ENCODE measurements at places on chromosomes 5 and 9.

- no peak for DNase-seq
These were observed 72.8 kb downstream of the NUP214 start for GRCh38 chr9:131198041-131198715.

DNA sequence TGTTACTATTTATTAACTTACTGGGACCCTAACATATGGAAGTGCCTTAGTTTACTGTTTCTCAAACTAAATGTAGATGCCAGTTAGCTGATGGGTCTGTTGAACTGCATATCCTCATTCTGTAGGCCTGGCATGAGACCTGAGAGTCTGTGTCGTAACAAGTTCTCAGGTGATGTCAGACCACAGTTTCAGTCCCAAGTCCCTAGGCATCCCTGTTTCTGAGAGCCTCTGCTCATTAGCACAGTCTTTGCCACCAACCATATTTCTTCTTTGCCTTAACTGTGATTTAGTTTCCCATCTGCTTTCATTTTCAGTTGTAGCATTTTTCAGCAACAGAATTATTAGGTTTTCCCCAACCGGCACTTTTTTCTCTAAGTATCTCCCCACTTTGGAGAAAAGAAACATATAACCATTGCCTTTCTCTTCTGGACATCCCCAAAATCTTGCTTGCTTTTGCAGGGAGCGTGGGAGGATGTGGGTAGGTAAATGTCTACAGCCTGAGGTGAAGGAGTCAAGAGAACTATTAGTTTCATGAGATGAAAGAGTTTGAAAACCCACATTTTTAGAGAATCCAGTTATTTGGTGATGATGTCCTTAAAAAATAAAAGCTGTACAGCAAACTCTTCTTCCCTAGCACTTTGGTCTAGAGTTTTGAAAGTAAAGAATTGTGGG, 74.6 kb downstream of the NUDT12 start:
- DNase-seq = no peak

GRCh38 chr5:168833936-168834335, 254.8 kb upstream of the PANK3 start:
- no peak for DNase-seq

DNA sequence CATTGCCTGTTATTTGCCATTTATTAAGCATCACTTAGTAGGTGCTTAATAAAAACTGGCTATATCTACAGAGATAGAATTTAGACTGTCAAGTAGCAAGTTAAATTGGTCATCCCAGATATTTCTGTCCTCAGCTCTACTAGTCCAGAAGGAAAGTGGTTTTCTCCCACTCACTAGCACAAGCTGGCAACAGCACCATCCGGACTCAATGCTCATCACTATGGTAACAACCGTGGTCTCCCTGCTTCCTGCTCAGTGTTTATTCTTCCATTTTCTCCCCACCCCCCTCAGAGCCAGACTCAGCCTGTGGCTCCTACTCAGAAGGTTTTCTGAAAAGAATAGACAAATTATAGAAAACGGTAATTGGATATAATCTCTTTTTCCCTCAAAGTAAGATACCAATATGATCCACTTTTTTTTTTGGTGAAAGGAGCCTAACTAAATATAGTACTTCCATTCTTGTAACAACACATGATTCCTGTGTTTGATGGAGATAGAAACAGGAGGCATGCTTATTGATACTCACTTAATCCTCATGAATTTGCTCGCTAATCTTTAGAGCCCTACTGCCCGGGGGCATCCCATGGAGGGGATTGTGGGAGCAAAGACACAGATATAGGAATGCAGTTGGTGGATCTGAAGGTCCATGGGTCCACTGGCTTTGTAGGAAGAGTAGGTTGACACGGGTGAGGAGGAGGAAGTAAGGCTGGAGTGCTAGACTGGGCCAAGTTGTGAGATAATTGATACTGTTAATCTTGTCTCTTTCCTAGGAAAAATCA, 191.4 kb downstream of the MAN2A1 start:
- no peak for DNase-seq

DNA sequence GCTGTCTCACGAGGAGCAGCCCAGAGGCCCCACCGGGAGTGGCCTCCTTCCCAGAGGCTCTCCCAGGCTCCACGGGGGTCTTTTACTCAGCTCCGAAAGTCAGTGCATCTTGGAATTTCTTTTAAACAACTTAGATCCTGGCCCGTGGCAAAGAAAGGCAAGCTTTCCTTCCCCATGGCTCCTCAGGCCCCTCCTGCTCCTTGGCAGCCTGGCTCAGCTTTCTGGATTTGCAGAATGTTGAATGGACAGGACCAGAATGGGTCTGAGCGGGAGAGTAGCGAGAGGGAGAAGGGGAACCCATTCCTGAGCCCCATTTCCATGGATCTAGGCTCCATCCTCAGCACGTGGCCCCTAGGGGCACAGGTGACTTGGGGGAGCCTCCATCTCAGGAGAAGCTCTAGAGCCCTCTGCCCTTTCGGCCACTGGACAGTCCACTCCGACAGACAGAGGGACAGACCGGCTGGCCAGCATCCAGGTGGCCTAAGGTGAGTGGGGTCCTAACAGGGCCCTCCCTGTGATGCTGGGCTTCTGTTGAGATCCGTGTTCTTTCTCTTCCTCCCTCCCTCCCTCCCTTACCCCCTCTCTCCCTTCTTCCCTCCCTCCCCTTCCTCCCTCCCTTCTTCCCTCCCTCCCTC, 173.9 kb upstream of the PPP1R26 start:
- DNase-seq = no peak

DNA sequence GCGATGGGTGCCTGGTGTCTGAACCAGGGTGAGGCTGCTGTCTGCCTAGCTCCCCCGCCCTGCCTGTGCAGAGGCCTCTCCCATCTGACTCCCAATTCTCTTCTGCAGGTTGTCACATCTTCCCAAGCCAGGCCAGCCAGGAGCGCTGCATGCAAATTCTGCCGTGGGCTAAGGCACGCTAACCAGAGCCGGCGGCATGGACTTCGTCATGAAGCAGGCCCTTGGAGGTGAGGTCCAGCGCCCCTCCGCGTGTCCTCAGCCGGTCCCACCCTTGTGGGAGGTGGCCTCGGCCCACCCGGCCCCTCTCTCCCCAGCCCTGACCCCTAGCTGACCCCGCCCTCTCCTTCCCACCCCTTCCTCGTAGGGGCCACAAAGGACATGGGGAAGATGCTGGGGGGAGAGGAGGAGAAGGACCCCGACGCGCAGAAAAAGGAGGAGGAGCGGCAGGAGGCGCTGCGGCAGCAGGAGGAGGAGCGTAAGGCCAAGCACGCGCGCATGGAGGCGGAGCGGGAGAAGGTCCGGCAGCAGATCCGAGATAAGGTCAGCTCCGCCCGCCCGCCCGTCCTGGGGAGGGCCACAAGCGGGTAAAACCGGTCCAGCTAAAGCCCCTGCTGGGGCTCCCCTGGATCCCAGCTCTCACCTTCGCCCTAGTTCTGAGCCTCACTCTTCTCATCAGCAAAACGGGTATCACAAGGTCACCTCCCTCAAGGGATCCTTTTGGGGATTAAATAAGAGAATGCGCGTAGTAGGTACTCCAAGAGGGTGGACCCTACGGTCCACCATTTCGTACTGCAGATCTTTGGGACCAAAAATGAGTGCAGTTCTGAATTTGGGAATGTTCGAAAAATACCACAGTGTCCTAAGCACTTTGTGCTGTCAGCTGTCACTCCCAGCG, 7.4 kb downstream of the CPLX2 start:
- no peak for DNase-seq

DNA sequence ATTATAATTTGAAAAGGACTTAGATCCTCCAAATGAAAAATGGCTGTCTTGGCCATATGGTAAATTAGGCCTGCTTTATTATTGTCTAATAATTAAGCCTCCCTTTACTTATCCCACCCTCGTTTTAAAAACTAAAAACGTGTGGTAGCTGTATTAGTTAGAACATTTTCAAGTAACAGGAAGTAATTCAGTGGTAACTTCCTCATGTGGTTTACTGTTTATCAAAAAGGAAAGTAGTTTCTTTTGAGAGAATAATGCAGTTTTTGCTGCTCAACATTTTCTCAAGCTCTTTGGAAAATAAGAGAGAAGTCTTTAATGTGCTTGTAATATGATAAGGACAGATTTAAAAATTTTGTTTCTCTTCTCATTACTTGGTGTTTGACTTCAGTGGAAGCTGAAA, 26.0 kb downstream of the ZCCHC7 start:
- DNase-seq = peak; percentile 41

DNA sequence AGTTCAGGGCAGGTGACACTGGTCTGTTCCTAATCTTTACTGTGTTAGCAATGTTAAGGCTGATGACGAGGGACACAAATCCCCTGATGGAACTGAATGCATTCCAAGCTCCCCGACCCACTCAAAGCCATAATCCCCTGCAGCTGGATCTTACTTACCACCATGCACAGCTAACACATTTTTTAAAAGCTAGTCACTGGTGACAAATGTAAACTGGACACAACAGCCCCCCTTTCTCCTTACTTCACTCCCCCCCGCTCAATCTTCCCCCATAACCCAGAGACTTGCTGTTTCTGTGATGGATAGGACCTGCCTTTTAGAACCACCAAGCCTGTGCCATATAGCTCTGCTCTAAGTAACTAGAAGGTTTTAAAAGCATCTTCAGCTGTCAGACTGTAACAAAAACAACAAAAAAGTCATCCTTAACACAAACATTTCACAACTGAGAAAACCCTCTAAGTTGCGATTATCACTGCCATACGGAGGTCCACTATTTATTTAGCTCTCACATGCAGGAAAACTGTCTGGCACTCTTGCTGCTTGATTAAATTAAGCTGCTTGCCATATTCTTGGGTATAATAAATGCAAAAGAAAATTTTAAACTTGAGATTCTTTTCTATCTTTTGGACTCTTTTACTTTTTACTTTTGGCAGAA, 44.4 kb downstream of the BNC2 start:
- no peak for DNase-seq

- no peak for DNase-seq
These were observed 30.9 kb upstream of the PPP1R26 start for GRCh38 chr9:135448663-135449100.

GRCh38 chr9:135480071-135480939, 723 bp downstream of the PPP1R26 start:
- peak; percentile 8 for DNase-seq

GRCh38 chr9:113756476-113757192, 119.5 kb upstream of the ZNF618 start:
- no peak for DNase-seq

- DNase-seq = no peak
These were observed 70.5 kb downstream of the ADAMTSL1 start for GRCh38 chr9:18544456-18544855.

- no peak for DNase-seq
These were observed 465.2 kb downstream of the LRRC70 start for GRCh38 chr5:63043792-63044191.

DNA sequence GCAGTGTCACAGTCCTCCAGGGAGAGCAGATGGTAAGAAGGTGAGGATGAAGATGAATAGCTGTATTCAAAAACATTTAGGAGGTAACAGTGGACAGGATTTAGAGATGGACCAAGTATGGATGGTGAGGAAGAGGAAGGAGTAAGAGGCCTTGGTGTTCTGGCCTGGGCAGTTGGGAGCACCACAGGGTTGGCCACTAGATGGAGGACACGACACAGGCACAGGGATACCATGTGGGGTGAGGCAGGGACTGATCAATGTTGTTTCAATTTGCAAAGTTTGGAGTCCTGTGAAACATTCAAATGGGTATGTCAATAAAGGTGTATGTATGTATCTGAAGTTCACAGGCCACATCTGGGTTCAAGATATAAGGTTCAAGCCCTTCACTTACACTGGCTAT, 141.1 kb upstream of the RASEF start:
- DNase-seq = no peak

DNA sequence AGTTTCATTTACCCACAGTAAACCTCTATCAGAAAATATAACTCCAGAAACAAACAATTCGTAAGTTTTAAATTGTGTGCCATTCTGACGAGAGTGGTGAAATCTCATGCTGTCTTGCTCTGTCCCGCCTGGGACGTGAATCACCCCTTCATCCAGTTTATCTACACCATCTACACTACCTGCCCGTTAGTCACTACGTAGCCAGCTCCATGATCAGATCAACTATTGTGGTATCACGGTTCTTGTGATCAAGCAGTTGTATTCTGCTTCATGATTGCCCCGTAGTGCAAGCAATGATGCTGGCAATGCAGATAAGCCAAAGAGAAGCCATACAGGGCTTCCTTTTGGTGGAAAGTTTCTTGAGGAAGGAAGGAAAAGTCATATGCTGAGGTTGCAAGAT, 150.3 kb downstream of the GOLPH3 start:
- no peak for DNase-seq

GRCh38 chr5:118233606-118234005, 754.7 kb downstream of the DTWD2 start:
- no peak for DNase-seq
